ENCODE measurements at places on chromosomes 11 and 22. TPM values are rescaled to one million over a fixed set of nuclear protein-coding genes. Genes with fewer than 3 reads are reported as not detected.

GRCh38 chr11:63448646-63449045 is 42.3 kb downstream of the PLAAT5 start:
- no peak overlapping the region for H3K4me3 ChIP-seq
- H3K36me3 ChIP-seq: no peaks in the 10 kb centered on the region
- no peaks in the 10 kb centered on the region for H3K27me3 ChIP-seq
- no peak for DNase-seq

Gene NCR3LG1
- total RNA-seq: 16.9 TPM

Gene OR4A16
- not detected for total RNA-seq

GRCh38 chr22:26339755-26340154 is 89.3 kb upstream of the ASPHD2 start:
- no peaks in the 10 kb centered on the region for H3K36me3 ChIP-seq
- no peak overlapping the region for H3K27ac ChIP-seq
- H3K27me3 ChIP-seq: peaks cover 16% of the 10 kb centered on the region
- no peak for DNase-seq
- H3K4me1 ChIP-seq: no peaks in the 10 kb centered on the region

GRCh38 chr22:35850831-35851230 is 133.2 kb downstream of the APOL5 start:
- H3K36me3 ChIP-seq: no peaks in the 10 kb centered on the region
- H3K27me3 ChIP-seq: no peaks in the 10 kb centered on the region
- H3K4me1 ChIP-seq: peaks cover 12% of the 10 kb centered on the region
- H3K4me3 ChIP-seq: no peak overlapping the region

Gene SNRPD3
- total RNA-seq: 287 TPM

Gene OR4D10
- total RNA-seq: not detected

Gene NXPE2
- total RNA-seq: not detected

Gene CCDC81
- total RNA-seq: 0.15 TPM

- no peaks in the 10 kb centered on the region for H3K36me3 ChIP-seq
- no peak overlapping the region for H3K27ac ChIP-seq
- H3K4me1 ChIP-seq: no peaks in the 10 kb centered on the region
- H3K27me3 ChIP-seq: no peaks in the 10 kb centered on the region
- DNase-seq: no peak
Measured at GRCh38 chr11:84136926-84137325, 850.8 kb upstream of the CCDC90B start.

DNA sequence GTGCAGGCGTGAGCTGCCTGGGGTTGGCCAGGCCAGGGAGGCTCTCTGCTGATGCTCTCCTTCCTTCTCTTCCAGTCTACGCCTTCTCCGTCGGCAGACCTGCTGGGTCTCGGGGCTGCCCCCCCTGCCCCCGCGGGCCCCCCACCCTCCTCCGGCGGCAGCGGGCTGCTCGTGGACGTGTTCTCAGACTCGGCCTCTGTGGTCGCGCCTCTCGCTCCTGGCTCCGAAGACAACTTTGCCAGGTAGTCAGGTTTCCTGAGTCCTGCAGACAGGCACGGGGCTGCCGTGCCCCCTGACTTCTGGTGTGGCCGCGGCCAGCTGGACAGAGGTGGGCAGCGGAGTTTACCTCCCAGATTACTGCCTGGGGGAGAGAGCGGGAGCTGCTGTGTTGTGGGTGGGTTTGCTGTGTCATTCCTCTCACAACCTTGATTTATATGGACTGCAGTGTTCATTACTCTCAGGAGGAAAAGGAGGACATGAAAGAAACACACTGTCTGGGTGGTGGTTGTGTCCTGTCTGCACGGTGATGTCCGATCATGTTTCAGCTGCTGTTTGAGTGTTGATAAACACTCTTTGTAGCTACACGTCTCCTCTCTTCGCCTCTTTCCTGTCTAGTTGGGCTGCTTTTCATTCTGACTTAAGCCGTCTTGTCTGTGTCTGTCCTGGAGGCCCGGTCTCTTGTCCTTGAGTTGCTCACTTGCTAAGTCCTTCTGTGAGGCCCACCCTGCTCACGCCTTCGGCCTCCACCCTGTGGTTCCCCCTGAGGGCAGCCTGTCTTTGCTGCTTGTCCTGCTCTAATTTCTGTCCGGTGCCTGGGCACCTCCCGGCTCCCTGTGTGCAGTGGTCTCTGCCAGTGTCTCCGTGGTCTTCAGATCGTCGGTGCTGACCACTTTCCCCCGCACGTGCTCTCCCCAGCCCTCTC is 35.9 kb downstream of the MUC6 start:
- H3K27ac ChIP-seq: no peak overlapping the region
- no peak for DNase-seq
- no peak overlapping the region for H3K4me3 ChIP-seq
- H3K4me1 ChIP-seq: no peaks in the 10 kb centered on the region
- H3K36me3 ChIP-seq: peaks cover 57% of the 10 kb centered on the region

GRCh38 chr11:64056213-64056785 is 20.6 kb downstream of the FLRT1 start:
- no peak for DNase-seq
- no peaks in the 10 kb centered on the region for H3K36me3 ChIP-seq
- no peak overlapping the region for H3K4me3 ChIP-seq
- no peaks in the 10 kb centered on the region for H3K4me1 ChIP-seq
- no peaks in the 10 kb centered on the region for H3K27me3 ChIP-seq
- H3K27ac ChIP-seq: no peak overlapping the region

GRCh38 chr11:78699609-78700135 is 125.0 kb upstream of the NARS2 start:
- no peak overlapping the region for H3K27ac ChIP-seq
- no peaks in the 10 kb centered on the region for H3K36me3 ChIP-seq
- DNase-seq: no peak
- H3K4me1 ChIP-seq: no peaks in the 10 kb centered on the region
- H3K4me3 ChIP-seq: no peak overlapping the region

GRCh38 chr11:123838659-123839058 is 32.5 kb upstream of the OR6M1 start:
- no peaks in the 10 kb centered on the region for H3K36me3 ChIP-seq
- no peaks in the 10 kb centered on the region for H3K27me3 ChIP-seq
- H3K4me3 ChIP-seq: no peak overlapping the region

Data from HepG2 (cell line).